ENCODE measurements at places on chromosomes 2 and 18.

DNA sequence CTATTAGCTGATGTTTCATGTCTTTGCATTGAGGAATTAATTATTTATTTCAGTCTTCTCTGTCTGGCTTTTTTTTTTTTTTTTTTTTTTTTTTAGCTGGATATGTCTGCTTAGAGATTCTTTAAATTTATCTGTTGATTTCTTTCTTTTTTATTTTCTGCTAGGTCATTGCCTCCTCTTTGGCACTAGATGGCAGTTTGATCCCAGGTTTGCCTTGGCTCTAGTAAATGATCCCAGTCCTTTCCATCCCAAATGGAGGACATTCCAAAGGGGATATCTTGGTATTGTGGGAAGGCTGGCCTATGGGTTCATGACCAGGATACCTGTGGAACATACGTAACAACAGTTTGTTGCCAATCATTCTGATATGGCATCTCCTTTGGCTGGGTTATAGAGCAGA lies 339.5 kb upstream of the GCFC2 start:
- ATAC-seq: no peak

DNA sequence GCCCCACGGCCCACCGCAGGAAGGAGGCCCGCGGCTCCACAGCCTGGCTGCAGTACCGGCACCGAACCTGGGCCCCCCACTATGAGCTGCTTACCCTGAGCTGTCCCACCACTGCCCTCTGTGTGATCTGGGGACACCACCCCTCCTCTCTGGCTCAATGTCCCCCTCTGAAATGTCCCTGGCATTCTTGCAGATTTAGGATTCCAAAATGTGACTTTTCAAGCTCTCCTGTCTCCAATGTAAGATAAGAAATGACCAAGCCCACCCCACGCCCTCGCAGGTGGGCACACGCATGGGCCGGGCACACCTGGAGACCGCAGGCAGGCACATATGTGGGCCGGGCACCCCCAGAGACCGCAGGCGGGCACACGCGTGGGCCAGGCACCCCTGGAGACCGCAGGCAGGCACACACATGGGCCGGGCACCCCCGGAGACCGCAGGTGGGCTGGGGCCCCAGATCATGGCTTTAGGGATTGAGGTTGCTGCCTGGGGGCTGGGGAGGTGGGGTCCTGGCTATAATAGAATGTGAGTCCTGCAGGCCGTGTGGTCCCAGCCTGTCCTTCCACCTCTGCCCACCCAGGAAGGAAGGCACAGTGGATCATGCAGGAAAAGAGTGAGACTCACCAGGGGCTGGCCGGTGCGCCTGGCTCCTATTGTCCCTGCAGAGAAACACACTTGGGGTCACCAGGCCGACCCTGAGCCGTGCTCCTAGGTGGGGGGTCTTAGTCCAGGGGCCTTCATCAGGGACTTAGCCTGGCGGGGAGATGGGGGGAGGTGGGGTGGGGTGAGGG lies 7.2 kb downstream of the PDCD1 start:
- ATAC-seq: no peak

DNA sequence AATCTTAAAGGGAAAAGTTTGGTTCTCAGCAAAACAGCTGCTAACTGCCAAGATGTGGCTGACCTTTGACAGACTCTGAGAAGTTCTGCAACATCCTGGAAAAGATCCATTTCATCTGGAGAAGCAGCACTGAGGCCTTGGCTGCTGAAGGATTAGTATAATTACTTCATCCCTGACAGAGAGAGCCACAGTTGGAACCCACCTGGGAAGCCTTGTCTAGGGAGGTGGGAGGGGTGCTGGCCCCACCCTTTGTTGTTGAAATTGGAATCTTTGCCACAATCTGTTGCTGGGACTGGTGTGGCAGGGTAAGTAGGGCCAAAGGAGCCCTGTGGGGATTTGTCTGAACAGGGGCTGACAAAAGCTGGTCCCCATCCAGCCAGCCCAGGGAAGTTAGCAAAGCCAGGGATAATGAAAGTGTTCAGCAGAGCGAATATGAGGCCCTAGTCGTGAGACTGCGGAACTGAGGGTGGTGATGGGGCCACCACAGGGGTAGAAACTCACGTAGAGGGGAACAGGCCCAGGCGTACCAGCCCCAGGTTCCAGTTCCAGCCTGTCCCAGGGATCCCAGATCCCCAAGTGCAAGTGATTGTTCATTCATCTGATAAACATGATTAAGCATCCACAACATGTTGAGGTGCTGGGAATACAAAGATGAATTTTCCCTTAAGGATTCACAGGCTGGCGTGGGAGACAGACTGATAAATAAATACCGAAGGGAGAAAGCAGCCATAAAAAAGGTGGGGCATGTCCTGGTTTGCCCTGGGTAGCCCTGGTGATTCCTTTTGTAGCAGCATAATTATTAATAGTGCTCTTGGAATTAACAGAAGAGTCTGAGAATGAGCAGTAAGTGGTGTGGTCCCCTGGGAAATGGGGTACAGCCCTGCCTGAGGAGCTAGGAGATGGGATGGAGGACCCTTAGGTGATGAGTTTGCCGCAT lies 60.0 kb downstream of the MYO1B start:
- ATAC-seq: no peak

- ATAC-seq: no peak
These were observed 302.2 kb upstream of the MAP2 start for GRCh38 chr2:209121691-209122090.

DNA sequence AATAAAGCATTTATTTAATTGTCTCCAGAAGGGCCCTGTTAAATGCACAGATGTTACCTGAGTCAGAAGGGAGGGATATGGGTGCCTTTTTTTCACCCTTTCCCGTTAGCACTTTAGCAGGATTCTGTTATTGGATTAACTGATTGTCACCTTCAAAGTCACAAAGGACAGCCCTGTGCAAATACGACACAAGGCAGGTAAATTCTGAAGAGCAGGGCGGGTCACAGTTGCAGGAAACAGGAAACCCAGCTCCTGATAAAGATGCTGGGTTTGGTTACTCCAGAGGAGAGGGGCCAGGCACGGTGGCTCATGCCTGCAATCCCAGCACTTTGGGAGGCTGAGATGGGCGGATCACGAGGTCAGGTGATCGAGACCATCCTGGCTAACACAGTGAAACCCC lies 11.4 kb upstream of the PKDCC start:
- no peak for ATAC-seq

DNA sequence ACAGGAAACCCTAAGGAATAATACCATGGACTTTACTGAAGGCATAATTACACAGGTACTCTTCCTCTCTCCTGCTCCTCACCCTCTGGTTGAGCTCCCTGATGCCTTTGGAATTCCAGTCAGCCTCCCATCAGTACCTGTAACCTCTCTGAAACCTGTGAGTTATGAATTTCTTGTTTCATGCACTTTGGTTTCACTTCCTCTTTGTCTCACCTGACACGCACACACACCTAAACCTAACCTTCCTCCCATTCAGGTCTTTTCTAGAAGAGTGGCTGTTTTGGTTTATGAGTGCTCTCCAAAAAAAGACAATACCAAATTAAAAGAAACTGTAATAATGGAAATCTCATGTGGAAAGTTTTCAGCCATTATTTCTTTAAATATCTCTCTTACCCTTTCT lies 451.3 kb upstream of the VWC2L start:
- ATAC-seq: no peak

GRCh38 chr2:171688129-171688465 lies 828 bp downstream of the DYNC1I2 start:
- peak; percentile 45 for ATAC-seq

- no peak for ATAC-seq
These were observed 383.5 kb upstream of the LYPD1 start for GRCh38 chr2:133053541-133053940.

DNA sequence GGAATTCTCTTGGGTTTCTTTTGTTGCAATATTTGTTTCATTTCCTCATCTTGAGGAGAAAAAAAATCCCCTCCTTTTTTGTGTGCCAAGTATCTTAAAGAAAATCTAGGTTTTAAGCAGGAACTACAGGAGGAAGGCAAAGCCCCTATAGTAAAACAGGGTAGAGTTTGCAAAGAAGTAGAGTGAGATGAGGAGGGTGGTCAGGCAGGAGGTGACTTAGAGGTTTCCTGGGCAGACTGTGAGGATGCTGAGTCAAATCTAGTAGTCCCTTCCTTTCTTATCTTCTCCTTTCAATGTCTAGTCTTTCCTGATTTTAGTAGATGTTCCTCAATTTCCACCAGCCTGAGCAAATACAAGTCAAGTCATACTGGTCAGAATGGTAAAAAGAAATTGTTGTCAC lies 222.5 kb downstream of the PMAIP1 start:
- ATAC-seq: no peak

GRCh38 chr2:32680942-32681341 lies 53.1 kb downstream of the TTC27 start:
- no peak for ATAC-seq

GRCh38 chr2:126885751-126886210 lies 12.9 kb upstream of the TEX51 start:
- ATAC-seq: no peak

GRCh38 chr2:120345608-120346007 lies 328 bp upstream of the INHBB start:
- ATAC-seq: no peak

DNA sequence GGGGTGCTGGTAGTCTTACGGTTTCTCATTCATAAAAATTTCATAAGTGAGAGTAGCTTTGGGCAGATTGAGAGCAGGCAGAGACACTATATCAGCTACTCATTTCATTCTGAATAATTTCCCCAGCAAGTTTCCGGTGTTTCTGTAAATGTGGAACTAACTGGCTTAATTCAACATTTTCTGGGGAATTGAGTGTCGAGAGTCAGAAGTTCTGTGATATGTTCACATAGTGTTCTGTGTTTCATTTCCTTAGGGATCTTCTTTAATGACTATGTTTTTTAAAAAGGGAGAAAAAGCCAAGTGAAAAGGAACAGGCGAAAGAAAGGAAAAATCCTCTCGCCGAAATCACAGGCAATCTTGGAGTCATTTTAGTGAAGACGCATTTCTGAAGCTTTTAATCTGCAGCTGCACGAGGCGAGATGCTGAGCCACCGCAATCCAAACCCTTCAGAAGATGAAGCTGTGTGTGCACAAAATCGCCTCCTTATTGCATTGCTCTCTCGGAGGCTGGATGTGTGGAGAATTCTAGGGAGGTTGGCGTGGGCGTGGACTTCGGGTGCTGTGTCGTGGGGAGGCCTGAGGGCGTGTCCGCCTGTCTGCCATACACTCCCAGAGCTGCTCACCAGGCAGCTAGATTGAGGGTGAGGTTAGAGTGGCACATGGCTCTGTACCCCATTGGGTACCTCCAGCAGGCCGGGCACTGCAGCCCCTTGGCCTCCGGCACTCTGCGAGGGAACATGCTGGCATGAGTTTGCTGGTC lies 38.4 kb upstream of the HDAC4 start:
- no peak for ATAC-seq

DNA sequence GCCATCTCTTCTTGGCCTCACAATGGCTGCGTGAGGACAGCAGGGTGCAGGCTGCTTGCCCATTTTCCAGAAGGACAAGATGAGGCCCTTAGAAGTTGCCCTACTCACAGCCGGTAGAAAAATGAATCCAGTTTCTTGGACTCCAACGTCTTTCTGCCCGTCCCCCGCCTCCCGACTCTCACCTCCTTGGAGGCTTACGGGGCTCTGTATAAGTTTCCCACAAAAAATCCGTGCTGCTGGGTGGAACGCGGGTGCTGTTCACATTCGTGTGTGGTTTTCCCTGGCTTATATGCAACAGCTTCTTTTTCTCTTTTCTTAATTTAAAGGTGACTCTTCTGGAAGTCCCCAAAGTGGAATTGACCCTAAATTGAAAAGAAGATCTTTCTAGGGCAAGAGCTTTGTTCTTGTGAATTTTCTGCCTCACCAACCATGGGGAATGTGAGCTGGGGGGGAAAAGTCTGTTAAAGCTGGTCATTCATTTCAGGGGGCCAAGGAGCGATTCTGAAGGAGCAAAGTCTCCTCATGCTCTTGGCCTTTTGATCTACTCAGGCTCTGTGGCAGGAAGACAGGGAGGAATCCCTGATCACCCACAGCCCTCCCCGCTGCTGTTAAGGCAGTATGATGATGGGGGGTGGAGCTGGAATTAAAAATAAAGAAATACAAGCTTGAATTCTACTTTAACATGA lies 51.3 kb downstream of the DDX1 start:
- ATAC-seq: no peak

GRCh38 chr2:188485496-188485895 lies 193.8 kb downstream of the GULP1 start:
- ATAC-seq: no peak

GRCh38 chr2:106095478-106096298 lies 98.4 kb downstream of the UXS1 start:
- ATAC-seq: no peak

DNA sequence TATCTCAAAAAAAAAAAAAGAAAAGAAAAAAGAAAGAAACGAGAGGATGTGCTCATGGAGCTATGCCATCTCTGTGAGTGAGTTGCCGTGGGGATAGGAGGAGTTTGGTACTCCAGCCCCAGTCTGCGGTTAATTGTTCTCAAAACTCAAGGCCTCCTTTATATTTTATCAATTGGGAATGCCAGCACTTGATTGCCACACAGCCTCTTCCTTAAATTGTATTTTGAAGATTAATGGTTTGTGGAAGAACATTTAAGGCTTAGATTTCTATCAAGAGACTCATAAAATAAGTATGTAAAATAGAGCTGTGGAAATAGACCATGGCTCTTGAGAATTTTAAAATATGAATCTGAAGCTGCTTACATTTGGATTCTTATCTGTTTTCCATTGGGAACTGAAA lies 29.8 kb downstream of the KCNE4 start:
- ATAC-seq: peak; percentile 32

- no peak for ATAC-seq
These were observed 184.8 kb downstream of the LRP1B start for GRCh38 chr2:141946016-141946415.

DNA sequence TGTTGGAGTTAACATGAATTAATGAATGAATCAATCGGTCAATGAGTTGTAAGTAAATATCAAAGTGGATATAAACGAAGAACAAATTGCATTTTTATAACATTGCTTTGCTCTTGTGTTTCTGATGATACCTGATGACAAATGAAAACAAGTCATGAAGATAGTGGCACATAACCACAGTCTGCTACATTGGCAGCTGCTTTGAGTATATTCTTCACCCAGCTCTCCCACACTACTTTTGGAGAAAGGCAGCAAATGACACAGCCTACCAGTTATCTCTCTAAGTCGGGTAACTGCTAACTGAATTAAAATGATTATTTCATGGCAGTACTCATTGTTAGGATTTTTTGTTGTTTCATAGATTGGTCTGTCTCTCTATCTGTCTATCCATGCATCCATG lies 76.8 kb downstream of the COL5A2 start:
- ATAC-seq: peak; percentile 35

GRCh38 chr2:102392942-102393341 lies 30.0 kb upstream of the IL18RAP start:
- ATAC-seq: no peak

DNA sequence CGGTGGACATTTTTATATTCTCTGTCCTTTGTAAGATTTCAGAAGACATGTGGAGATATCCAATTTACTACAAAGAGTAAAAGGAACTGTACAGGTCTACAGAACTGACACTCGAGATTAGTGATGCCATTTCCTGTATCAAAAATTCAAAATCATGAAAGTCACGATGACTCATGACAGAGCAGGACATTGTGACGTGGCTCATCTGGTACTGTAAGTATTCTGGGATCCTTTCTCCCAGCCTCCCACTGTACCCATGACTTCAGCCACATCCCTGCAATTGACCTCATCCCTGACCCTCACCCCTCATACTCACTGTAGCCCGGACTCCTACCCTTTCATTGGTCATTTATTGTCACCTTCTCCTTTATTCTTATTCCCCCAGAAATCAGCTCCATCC lies 736.5 kb downstream of the EPHA4 start:
- ATAC-seq: no peak

GRCh38 chr2:10289891-10290290 lies 12.8 kb upstream of the HPCAL1 start:
- ATAC-seq: peak; percentile 4

- ATAC-seq: no peak
These were observed 573.2 kb downstream of the ZEB2 start for GRCh38 chr2:143946436-143947391.

Measured in SK-N-SH treated with all-trans-retinoic acid at 6 μM for 48 hours (cell line).